ENCODE measurements at places on chromosomes 4 and X. TPM values are rescaled to one million over a fixed set of nuclear protein-coding genes. Genes with fewer than 3 reads are reported as not detected.

CLTRN gene
- not detected for total RNA-seq

PRICKLE3 gene
- total RNA-seq: 15.0 TPM

FUNDC2 gene
- 66.5 TPM for total RNA-seq

CENPVL2 gene
- total RNA-seq: not detected

CEP135 gene
- 1.9 TPM for total RNA-seq

TCEANC gene
- 1.8 TPM for total RNA-seq

MGST2 gene
- 26.9 TPM for total RNA-seq

NXF2B gene
- not detected for total RNA-seq

MGARP gene
- 16.0 TPM for total RNA-seq

NAA11 gene
- not detected for total RNA-seq

GLRA2 gene
- not detected for total RNA-seq

PPARGC1A gene
- total RNA-seq: 2.3 TPM

ZNF827 gene
- 5.3 TPM for total RNA-seq

REPS2 gene
- total RNA-seq: 0.94 TPM

KIAA1210 gene
- not detected for total RNA-seq

KLHL4 gene
- 7.5 TPM for total RNA-seq

ITGB1BP2 gene
- total RNA-seq: 0.23 TPM

CHIC2 gene
- 61.8 TPM for total RNA-seq

MAGIX gene
- total RNA-seq: 1.0 TPM

CRMP1 gene
- total RNA-seq: 2.5 TPM

AMTN gene
- not detected for total RNA-seq

EDA2R gene
- total RNA-seq: 2.0 TPM

MMRN1 gene
- 0.58 TPM for total RNA-seq

RPS3A gene
- total RNA-seq: 3,625 TPM

UGT2B17 gene
- total RNA-seq: not detected

HPGDS gene
- not detected for total RNA-seq

PLXNB3 gene
- 7.5 TPM for total RNA-seq

LNX1 gene
- 3.9 TPM for total RNA-seq

BMPR1B gene
- total RNA-seq: 1.8 TPM

F11 gene
- total RNA-seq: not detected

PRSS12 gene
- total RNA-seq: 1.9 TPM

GUCY1A1 gene
- 0.12 TPM for total RNA-seq

VCX gene
- not detected for total RNA-seq

All from pericardium fibroblast (primary cell).